ENCODE measurements at places on chromosomes 16 and 17.
A peak's percentile ranks its signal among the peaks of the same experiment; 100 is the strongest.

DNA sequence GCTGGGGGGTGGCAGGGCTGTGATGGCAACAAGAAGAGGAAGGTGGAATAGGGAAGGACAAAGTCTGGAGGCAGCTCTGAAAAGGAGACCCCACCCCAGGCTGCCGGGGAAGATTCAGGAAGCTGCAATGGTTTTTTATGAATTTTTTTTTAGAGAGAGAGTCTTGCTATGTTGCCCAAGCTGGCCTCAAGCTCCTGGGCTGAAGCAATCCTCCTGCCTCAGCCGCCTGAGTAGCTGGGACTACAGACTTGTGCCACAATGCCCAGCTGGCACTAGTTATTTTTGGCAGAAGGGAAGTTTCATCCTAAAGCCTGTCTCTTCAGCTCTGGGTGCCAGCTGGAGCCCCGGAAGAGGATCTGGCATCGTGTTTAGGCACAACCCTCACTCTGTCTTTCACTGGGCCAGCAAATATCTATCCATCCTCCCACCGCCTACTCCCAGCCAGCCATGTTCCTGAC, 1.3 kb upstream of the CES3 start:
- DNase-seq = no peak

- DNase-seq = no peak
Measured at GRCh38 chr17:67449065-67449464, 72.0 kb downstream of the PITPNC1 start.

DNA sequence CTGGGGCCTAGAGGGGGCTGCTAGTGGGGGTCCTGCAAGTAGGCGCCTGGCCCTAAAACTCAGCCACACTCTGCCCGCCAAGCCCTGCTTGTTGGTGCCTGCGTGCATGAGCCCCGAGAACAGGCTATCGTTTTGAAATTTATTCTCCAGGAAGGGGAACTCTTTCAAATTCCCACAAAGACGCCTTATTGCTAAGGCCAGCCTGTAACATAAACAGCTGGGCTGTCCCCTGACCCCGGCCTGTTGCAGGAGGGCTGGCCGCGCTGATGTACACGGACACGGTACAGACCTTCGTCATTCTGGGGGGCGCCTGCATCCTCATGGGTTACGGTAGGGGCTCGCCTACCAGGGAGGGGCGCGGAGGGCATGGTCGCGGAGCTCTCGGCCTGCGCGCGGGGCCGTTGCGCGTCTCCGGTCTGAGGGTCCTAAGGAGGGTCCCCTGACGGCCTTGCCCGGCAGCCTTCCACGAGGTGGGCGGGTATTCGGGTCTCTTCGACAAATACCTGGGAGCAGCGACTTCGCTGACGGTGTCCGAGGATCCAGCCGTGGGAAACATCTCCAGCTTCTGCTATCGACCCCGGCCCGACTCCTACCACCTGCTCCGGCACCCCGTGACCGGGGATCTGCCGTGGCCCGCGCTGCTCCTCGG, 4.3 kb downstream of the SLC5A2 start:
- DNase-seq = no peak

- no peak for DNase-seq
Measured at GRCh38 chr17:35738519-35739133, 7.2 kb downstream of the RASL10B start.

- DNase-seq = no peak
Measured at GRCh38 chr17:7910711-7911110, 5.4 kb downstream of the RNF227 start.

- no peak for DNase-seq
Measured at GRCh38 chr16:19753815-19754643, 36.0 kb downstream of the IQCK start.

GRCh38 chr17:49707246-49707607, 537 bp downstream of the SLC35B1 start:
- DNase-seq = no peak

DNA sequence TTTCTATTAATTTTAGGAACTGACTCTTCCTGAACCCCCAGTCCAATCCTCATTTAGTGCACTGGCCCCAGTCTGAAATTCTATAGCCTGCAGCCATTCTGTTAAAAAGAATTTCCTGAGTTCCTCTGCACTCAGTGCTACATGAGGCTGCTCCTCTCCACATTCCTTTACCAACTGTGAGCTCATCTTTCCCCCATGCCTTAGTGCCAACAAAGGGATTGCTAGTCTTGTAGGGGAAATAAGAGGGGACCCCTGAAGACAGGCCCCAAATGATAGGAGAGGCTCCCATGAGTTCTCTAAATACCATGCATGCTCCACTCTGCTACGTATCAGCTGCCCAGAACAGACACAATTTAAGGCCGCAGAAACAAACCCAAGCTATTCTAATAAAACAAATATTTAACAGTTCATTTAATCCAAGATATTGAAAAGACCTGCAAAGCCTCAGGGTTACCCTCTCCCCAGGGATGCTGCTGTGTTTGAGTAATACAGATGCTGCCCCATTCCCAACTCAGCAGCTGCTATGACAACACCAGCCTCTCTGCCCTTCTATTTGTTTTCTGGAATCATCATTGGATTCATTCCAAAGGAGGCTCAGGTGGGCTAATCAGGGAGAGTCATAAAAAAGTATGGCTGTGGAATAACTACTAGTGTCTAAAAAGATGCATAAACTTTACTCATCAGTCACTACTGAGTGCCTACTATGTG, 228.5 kb downstream of the TOX3 start:
- DNase-seq = peak; percentile 93

DNA sequence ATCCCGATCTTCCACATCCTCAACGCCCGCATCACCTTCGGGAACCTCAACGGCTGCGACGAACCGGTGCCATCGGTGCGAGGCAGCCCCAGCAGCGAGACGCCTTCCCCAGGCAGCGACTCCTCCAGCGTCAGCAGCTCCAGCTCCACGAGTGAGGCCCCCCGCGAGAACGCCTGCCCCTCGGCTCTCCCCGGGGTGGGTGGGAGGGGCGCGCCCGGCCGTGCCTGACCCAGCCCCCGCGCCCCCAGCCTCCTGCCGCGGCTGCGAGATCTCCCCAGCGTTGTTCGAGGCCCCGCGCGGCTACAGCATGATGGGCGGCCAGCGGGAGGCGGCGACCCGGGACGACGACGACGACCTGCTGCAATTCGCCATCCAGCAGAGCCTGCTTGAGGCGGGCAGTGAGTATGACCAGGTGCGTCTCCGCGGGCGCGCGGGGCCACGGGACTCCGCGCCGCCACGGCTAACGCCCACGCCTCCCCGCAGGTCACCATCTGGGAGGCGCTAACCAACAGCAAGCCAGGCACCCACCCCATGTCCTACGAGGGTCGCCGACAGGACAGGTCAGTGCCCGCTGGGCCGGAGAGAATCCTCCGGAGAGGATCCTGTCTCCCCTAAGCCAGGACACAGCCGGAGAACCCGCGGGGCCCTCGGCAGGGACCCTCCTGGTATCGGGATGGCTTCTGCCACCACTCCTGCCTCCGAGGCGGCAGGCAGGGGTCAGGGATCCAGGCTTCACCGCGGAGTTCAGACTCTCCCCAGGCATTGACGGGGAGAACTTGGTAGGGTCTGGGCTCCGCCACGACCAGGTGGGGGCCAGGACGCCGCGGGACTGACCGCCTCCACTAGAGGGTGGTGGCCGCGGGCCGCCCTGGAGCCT, 10.1 kb downstream of the CORO6 start:
- no peak for DNase-seq

GRCh38 chr16:22400900-22401299, 26.5 kb upstream of the CDR2 start:
- no peak for DNase-seq

GRCh38 chr17:68461122-68461539, 3.8 kb upstream of the WIPI1 start:
- no peak for DNase-seq

DNA sequence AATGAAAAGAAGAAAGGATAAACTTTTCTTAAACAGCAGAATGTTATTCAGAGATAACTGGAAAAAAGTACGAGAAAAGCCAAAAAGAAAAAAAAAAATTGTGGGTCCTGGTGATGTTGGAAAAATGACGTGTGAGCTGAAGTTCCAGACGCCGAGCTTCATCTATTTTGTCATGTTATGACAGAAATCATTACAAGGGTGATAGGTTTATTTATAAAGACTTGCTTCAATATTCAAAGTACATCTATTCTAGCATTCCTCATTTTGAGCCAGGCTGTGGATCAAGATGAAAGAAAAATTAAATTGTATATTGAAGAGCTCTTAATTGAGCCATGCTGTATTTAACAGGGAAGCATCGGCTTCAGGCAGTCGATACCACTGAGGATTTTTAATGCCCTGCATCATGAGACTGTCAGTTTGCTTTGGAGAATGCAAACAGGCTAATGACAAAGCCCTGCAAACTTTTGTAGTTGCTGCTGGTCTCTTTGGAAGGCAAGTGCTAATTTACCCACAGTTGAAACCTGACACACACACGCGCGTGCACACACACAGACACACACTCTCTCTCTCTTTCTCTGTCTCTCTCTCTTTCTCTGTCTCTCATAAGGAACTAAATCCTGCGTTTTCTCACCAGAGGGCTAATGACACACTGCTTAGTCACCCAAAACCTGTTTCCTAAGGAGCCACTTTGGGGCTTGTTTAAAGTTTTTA, 110.7 kb downstream of the WWOX start:
- DNase-seq = no peak

GRCh38 chr17:80758481-80759376, 214.1 kb downstream of the RPTOR start:
- DNase-seq = no peak

- DNase-seq = peak; percentile 34
Measured at GRCh38 chr16:68264128-68265077, at the start of gene SLC7A6. SLC7A6 (plus strand) TSS chr16:68264526; CDS start chr16:68274727, 10,201 bp downstream.

GRCh38 chr17:5513628-5514027, 27.3 kb downstream of the MIS12 start:
- no peak for DNase-seq

GRCh38 chr16:29745853-29746345, at the start of gene C16orf54:
C16orf54 (minus strand) TSS chr16:29745990; CDS start chr16:29744951, 1,039 bp downstream.
- no peak for DNase-seq

DNA sequence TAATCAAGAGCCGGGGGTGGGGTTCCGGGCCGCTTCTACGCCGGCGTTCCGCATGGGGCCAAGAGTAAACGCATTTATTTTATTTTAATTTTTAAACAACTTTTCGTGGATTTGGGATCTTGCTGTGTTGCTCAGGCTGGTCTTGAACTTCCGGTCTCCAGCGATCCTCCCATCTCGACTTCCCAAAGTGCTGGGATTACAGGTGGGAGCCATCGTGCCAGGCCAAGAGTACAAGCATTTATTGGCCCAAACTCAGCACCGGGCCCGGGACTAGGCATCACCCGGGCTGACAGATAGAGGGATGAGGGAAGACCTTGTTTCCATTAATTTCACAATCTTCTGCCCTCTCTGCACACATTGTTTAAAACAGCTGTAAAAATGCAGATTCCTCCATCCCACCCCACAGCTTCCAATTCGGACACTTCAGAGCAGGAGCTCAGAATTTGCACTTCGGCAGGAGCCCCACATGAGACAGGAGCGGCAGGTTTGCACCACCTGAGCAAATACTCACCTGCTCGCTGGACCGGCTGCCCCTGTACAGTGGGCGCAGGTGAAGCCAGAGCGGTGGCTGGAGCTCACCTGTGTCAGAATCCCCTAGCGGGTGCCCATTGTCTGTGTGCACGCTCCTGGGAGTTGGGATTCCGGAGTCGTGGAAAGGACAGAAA, 663 bp upstream of the GINS2 start:
- DNase-seq = peak; percentile 72

DNA sequence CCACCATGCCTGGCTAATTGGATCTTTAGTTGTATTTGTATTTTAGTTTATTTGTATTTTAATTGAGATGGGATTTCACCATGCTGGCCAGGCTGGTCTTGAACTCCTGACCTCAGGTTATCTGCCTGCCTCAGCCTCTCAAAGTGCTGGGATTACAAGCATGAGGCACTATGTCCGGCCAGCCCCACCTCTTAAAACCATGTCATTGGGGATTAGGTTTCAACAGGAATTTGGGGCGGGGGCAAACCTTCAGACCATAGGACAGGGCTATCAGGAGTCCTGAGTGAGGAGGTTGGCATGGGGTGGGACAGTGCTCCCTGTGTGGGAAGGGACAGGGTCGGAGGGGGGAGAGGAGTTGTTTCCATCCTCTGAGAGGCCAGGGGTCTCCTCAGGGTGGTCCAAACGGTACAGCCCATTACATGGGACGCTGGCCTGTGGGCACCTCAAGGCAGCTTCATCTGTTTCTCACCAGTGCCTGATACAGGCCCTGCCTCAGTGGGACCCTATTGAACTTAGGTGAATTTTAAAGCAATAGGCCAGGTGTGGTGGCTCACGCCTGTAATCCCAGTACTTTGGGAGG, 21.6 kb downstream of the GAA start:
- DNase-seq = no peak

DNA sequence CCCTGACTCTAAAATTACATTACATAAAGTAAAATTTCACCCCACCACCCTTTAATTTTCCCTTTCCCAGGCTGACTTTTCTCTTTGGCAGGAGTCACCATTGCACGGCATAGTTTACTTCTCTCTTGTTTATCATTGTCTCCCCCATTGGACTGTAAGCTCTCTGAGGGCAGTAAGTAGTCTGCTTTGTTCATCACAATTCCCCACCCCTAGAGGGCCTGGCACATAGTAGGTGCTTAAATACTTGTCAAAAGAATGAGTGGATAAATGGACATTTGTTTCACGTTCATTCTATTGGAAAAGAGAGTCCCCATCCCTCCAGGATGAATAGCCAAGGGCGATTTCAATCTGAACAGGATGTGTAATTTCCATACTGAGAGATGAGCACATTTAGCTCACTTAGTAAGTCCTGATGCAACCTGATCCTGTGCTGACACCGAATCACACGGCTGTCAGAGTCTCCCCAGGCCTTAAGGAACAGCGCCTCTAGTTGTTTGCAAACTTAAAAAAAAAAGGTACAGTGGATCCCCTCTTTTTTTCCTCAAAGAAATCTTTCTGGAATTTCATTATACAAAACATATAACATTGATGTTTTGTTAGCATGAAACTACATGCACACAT, 54.0 kb downstream of the AKAP1 start:
- DNase-seq = no peak

DNA sequence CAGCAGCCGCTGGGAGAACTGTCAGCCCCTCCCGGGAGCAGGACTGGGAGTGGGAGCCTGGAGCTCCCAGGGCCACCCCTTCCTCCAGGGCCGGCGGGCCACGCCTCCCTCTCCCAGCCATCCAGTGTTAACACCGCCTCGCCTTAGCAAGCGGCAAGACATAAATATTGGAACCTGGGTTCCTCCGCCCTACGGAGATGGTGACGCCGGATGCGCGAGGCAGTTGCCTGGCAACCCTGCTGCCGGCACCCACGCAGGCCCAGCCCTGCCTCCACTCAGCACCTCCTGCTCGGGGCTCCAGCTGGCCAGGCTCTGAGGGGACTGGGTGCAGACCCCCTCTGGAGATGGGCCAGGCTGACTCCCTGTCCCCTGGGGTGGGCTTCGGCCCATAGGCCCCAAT, 27.4 kb upstream of the CACNA1H start:
- peak; percentile 78 for DNase-seq

- DNase-seq = no peak
Measured at GRCh38 chr17:64920026-64920418, 744 bp upstream of the LRRC37A3 start.

DNA sequence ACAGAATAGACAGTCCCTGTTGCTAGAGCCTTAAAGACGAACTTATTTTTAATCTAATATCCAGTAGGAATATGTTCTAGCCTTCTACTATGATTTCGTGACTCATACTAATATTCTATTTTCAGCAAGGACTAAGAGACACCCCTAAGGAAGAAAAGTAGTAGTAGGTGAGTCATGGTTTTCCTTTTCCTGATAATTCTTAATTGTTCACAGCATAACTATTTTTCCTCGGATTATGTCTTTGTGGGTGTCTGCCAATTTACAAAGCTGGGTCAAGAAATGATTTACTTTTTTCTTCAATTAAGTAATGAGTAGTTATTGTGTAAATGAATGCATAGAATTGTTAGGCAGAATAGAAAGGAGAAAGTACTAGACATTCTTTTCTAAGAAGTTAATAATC, 292.2 kb downstream of the TOX3 start:
- DNase-seq = no peak

Measured in NCI-H1417 (cell line).